MCF 10A (cell line): ENCODE measurements at places on chromosomes 13 and 19. TPM values are rescaled to one million over a fixed set of nuclear protein-coding genes. Genes with fewer than 3 reads are reported as not detected.

Gene PALM3
- not detected in 2 replicates for total RNA-seq

- peaks cover 4% of the 10 kb centered on the region for H3K36me3 ChIP-seq
- H3K27me3 ChIP-seq: no peaks in the 10 kb centered on the region
- DNase-seq: no peak
- H3K27ac ChIP-seq: no peak overlapping the region
- no peak overlapping the region for H3K4me3 ChIP-seq
- H3K4me1 ChIP-seq: no peaks in the 10 kb centered on the region
Measured at GRCh38 chr13:74219566-74219965, 85.4 kb upstream of the KLF12 start.

DNA sequence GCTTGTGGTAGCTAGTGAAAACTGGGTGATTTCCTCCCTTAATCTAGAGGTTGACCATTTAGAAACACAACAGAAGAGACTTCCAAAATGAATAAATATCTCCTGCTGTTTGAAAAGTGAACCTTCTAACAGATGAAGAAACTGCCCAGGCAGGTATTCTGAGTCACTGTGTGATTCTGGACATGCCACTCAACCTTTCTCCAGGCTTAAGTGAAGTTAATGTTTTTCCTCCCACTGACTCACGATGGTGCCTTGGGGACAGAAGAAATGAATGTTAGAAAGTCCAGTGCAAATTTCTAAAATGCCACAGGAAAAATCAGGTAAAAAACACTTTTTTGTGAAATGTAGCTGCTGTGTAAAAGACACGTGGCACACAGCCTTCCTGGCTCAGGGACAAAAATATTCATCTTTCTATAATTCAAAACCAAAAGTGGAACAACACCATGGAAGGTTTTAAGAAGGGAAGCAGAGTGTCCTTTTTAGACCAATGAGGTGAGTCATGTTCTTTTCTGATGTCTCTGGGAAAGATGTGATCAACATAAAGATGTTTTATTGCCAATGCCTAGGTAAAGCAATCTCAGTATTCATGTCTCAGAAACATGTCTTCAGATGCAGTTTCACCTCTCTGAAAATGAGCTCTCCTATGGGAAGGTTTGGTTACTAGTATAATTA, 9.1 kb downstream of the UBE2L5 start:
- H3K4me1 ChIP-seq: peaks cover 13% of the 10 kb centered on the region
- H3K4me3 ChIP-seq: peak overlapping the region; percentile 52
- DNase-seq: peak; percentile 75
- peak overlapping the region; percentile 57 for H3K27ac ChIP-seq
- no peaks in the 10 kb centered on the region for H3K27me3 ChIP-seq

- H3K4me3 ChIP-seq: no peak overlapping the region
- peaks cover 33% of the 10 kb centered on the region for H3K36me3 ChIP-seq
- no peak for DNase-seq
- H3K27me3 ChIP-seq: no peaks in the 10 kb centered on the region
Measured at GRCh38 chr19:33005440-33005839, 33.4 kb downstream of the FAAP24 start.

GRCh38 chr13:25153736-25154135, 18.4 kb downstream of the AMER2 start:
- H3K4me1 ChIP-seq: no peaks in the 10 kb centered on the region
- H3K27me3 ChIP-seq: peaks cover 36% of the 10 kb centered on the region
- no peak overlapping the region for H3K4me3 ChIP-seq
- H3K36me3 ChIP-seq: no peaks in the 10 kb centered on the region

DNA sequence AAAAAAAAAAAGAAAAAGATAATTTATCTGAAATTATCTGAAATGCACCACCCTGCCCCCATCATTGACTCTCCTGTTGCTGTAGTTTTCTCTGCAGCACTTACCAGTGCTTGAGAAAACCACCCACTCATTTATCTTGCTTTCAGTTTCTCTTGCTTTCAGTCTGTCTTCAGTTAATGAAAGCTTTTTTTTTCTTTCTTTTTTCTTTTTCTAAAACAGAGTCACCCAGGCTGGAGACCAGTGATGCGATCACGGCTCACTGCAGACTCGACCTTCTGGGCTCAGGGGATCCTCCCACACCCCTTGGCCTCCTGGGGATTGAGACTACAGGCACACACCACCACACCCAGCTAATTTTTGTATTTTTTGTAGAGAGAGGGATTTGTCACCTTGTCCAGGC, 4.3 kb upstream of the ACP5 start:
- H3K27me3 ChIP-seq: no peaks in the 10 kb centered on the region
- H3K36me3 ChIP-seq: no peaks in the 10 kb centered on the region
- DNase-seq: no peak
- no peak overlapping the region for H3K27ac ChIP-seq

Gene RPS16
- 2,837 and 2,909 TPM in 2 replicates for total RNA-seq

- no peak overlapping the region for H3K27ac ChIP-seq
- DNase-seq: no peak
- H3K27me3 ChIP-seq: peaks cover 31% of the 10 kb centered on the region
- no peak overlapping the region for H3K4me3 ChIP-seq
- H3K36me3 ChIP-seq: no peaks in the 10 kb centered on the region
- no peaks in the 10 kb centered on the region for H3K4me1 ChIP-seq
Measured at GRCh38 chr13:113048766-113049165, 56.8 kb upstream of the F7 start.

DNA sequence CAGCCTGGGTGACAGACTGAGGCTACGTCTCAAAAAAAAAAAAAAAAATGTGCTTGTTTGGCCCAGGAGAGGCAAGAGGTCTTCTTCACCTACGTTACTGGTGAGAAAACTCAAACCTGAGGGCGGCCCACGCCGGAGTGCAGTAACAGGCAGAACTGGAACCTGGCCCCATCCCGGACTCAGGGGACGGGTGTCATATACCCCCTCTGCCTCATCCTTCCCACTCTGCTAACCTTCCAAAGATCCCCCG, 414 bp upstream of the ADAT3 start:
- no peaks in the 10 kb centered on the region for H3K4me1 ChIP-seq
- no peak for DNase-seq
